ENCODE measurements at places on chromosomes 7 and 10. TPM values are rescaled to one million over a fixed set of nuclear protein-coding genes. Genes with fewer than 3 reads are reported as not detected.

The GPNMB gene
- total RNA-seq = 507 TPM

The FAM25A gene
- not detected for total RNA-seq

The NPFFR1 gene
- total RNA-seq = not detected

The ANK3 gene
- 48.9 TPM for total RNA-seq

The IPMK gene
- total RNA-seq = 2.6 TPM

The ZNF736 gene
- 7.2 TPM for total RNA-seq

The PDK4 gene
- 0.15 TPM for total RNA-seq

The TACC2 gene
- 1.8 TPM for total RNA-seq

The STAMBPL1 gene
- 8.3 TPM for total RNA-seq

The UFSP1 gene
- total RNA-seq = 1.2 TPM

The MSMB gene
- total RNA-seq = not detected

The FAM131B gene
- 0.98 TPM for total RNA-seq

The CRHR2 gene
- total RNA-seq = not detected

The TMEM225B gene
- 1.2 TPM for total RNA-seq

The HYAL4 gene
- total RNA-seq = not detected

The CUZD1 gene
- 0.30 TPM for total RNA-seq

The EIF5AL1 gene
- 0.35 TPM for total RNA-seq

The RASA4B gene
- total RNA-seq = 2.0 TPM

The EN2 gene
- total RNA-seq = under 0.01 TPM

The CREB5 gene
- total RNA-seq = 2.5 TPM

The TAS2R16 gene
- total RNA-seq = not detected

Data from smooth muscle cell of the coronary artery (primary cell).